ENCODE measurements at places on chromosomes 11 and 22. TPM values are rescaled to one million over a fixed set of nuclear protein-coding genes. Genes with fewer than 3 reads are reported as not detected.

DNA sequence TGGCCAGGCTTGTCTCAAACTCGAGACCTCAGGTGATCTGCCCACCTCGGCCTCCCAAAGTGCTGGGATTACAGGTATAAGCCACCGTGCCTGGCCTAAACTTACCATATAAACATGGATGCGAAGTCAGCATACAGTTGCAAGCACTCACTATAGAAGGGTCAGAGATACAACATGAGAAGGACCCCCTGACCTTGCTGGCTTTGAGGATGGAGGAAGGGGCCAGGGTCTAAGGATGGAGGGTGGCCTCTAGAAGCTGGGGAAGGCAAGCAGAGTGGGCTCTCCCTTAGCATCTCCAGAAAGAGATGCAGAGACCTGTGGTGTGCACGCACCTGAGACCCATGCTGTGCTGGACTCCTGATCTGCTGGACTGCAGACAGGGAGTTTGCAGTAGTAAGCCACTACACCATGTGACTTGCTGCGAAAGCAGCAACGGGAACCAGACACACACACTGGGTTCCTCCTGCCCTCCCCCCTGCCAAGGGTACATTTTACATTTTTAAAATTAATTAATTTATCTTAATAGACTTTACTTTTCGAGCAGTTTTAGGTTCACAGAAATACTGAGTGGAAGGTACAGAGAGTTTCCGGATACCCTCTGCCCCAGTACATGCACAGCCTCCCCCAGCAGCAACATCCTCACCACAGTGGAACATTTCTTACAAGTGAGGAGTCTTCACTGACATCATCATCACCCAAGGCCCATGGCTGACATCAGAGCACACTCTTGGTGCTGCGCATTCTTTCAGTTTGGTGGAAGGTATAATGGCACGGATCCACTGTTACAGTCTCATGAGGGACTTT is 170.1 kb upstream of the B3GAT1 start:
- DNase-seq = no peak

The SNU13 gene
- 73.8 TPM for total RNA-seq

The GPHA2 gene
- total RNA-seq = not detected

DNA sequence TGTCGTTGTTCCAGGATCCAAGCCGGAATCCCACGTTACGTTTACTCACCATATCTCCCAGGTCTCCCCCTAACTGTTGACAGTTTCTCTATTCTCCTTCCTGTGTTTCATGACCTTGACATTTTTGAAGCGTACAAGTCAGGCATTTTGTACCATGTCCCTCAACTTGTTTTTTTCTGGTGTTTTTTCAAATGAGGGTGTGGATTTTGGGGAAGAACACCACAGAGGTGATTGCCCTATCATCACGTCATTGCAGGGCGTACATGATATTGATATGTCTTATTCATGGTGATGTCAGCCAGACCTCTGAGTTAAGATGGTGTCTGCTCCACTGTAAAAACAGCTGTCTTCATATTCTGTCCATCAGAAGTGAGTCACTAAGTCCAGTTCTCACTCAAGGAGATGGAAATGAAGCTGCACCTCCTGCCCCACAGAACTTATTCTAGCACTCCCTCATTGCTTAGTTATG is 28.3 kb upstream of the SOX10 start:
- no peak for DNase-seq

GRCh38 chr11:78291503-78292108 is 102.9 kb downstream of the USP35 start:
- no peak for DNase-seq

DNA sequence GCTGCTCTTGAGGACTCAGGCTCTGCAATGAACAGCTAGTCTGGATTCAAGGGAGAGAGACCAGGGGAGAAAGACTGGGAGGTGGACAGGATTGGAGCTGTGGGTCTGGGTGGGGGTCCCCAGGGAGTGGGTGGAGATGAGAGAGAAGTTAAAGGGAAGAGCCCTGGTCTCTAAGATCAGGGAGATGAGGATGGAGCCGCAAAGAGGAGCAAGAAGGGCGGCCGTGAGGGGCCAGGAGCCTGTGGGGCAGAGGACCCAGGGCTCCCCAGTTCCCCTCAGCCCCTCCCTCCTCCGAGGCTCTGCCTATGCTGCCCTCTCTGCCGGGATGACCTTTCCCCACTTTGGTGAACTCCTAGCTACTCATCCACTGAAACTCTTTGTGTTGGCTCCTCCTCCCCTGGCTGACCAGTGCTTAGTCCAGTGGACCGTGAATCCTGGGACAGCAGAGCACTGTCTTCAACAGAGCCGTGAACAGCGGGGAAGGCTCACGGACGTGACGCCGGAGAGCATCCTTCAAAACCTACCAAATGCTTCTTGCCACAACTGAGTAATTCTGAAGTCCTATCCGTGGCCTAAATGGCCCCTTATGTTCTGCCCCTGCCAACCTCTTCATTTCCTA is 16.4 kb upstream of the RFPL3 start:
- no peak for DNase-seq

GRCh38 chr11:2651054-2651617 is 48.7 kb downstream of the KCNQ1OT1 start:
- no peak for DNase-seq

GRCh38 chr11:102288725-102289083 is 28.6 kb upstream of the BIRC3 start:
- peak; percentile 30 for DNase-seq

DNA sequence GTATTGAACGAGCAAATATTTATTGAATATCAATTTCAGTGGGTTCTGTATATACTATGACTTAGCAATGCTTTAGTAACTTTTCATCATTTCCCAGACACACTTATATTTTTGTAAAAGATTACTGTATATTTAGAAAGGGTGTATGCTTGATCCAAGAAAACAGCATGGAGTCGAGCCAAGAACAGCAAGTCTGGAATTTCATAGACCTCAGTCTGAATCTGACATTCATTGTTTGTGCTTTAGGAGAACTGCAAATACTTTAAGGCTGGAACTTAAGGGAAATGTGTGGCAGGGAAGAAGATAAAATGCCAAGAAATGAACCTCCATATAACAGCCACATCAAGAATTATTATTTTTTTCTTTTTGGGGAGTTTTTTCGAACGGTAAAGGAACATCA is 1156.8 kb downstream of the LRRC4C start:
- DNase-seq = no peak

The PNPLA2 gene
- 23.5 TPM for total RNA-seq

The GLYATL1 gene
- under 0.01 TPM for total RNA-seq

The CDC42EP1 gene
- 33.2 TPM for total RNA-seq

The PGA3 gene
- total RNA-seq = 0.64 TPM

GRCh38 chr11:42901084-42901483 is 410.7 kb upstream of the API5 start:
- DNase-seq = no peak
